ENCODE measurements at places on chromosomes 2 and 18. TPM values are rescaled to one million over a fixed set of nuclear protein-coding genes. Genes with fewer than 3 reads are reported as not detected.

Gene XDH
- 2.9 TPM for total RNA-seq

Gene REG1B
- total RNA-seq = 1.5 TPM

Gene ZNF519
- 4.7 TPM for total RNA-seq

- no peaks in the 10 kb centered on the region for H3K27me3 ChIP-seq
- H3K4me3 ChIP-seq = no peak overlapping the region
- no peaks in the 10 kb centered on the region for H3K4me1 ChIP-seq
Observed at GRCh38 chr18:29077344-29077743, 900.4 kb upstream of the CDH2 start.

Gene CHRNG
- total RNA-seq = not detected

DNA sequence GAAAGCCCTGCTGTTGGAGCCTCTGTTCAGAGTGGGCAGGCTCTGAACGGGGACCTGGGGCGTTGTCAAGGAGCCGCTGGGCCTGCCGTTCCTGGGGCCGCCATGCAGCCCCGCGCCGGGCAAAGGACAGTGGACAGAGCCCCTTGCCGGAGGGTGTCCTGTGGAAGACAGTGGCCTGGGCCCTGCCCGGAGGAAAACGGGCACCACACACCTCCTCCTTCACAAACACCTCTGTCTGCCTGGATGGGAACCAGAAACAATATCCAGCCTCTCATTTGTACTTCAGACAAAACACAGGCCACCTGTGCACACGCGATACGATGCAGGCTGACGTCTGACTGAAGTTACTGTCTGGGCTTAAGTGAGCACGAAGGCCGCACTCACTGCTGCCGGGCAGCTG lies 233.7 kb downstream of the TWIST2 start:
- DNase-seq = peak; percentile 61
- no peak overlapping the region for H3K4me3 ChIP-seq

Gene HOXD12
- not detected for total RNA-seq

GRCh38 chr2:224410946-224411561 lies 9.1 kb upstream of the FAM124B start:
- H3K27me3 ChIP-seq = no peaks in the 10 kb centered on the region
- H3K27ac ChIP-seq = no peak overlapping the region
- no peaks in the 10 kb centered on the region for H3K36me3 ChIP-seq
- H3K4me1 ChIP-seq = no peaks in the 10 kb centered on the region
- no peak overlapping the region for H3K4me3 ChIP-seq

- no peak overlapping the region for H3K27ac ChIP-seq
- H3K4me3 ChIP-seq = no peak overlapping the region
- no peaks in the 10 kb centered on the region for H3K4me1 ChIP-seq
- no peak for DNase-seq
Observed at GRCh38 chr2:132621131-132621875, 48.7 kb downstream of the LYPD1 start.

- H3K27ac ChIP-seq = no peak overlapping the region
- H3K36me3 ChIP-seq = no peaks in the 10 kb centered on the region
- DNase-seq = no peak
- no peak overlapping the region for H3K4me3 ChIP-seq
- H3K27me3 ChIP-seq = no peaks in the 10 kb centered on the region
- peaks cover under 1% of the 10 kb centered on the region for H3K4me1 ChIP-seq
Observed at GRCh38 chr2:207504513-207505170, 25.1 kb upstream of the CREB1 start.

DNA sequence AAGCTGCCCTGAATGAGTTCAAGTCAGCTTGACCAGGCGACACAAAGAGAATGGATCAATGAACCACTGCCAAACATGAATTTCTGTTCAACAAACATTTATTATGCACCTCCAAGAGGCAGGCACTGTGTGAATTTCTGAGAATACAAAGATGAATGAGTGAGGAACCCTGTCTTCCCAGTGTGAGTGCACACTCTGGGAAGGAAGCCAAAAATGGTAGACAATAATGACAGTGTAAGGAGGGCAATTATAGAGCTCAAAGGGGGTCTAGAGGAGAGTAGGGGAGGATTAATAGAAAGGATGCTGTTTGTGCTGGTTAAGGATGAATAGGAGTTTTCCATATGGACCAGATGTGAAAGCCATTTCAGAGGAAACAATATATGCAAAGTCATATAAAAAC lies 213.4 kb downstream of the DCC start:
- no peak overlapping the region for H3K4me3 ChIP-seq
- H3K36me3 ChIP-seq = no peaks in the 10 kb centered on the region
- H3K27ac ChIP-seq = no peak overlapping the region
- no peaks in the 10 kb centered on the region for H3K27me3 ChIP-seq
- no peaks in the 10 kb centered on the region for H3K4me1 ChIP-seq

- no peaks in the 10 kb centered on the region for H3K4me1 ChIP-seq
- no peak overlapping the region for H3K27ac ChIP-seq
- H3K4me3 ChIP-seq = no peak overlapping the region
- H3K27me3 ChIP-seq = no peaks in the 10 kb centered on the region
Observed at GRCh38 chr2:217038001-217038400, 178.1 kb upstream of the TNP1 start.

Gene CCDC141
- total RNA-seq = 18.5 TPM

DNA sequence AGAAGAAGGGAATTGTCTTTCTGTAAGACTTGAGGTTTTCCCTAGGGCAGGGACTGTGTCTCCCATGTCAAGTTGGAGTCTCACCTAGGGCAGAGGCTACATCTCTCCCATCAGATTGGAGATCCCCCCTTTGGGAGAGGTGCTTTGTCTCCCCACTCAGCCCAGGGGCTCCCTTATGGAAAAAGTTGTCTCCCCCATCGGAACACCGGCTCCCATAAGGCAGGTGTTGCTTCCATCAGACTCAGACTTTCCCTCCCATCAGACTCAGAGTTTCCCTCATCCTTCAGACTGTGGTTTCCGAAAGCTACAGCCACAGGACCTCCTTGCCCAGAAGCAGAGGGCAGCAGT lies 5.8 kb downstream of the ANKRD53 start:
- H3K4me3 ChIP-seq = no peak overlapping the region
- no peak overlapping the region for H3K27ac ChIP-seq
- H3K36me3 ChIP-seq = peaks cover 3% of the 10 kb centered on the region
- no peak for DNase-seq

- no peaks in the 10 kb centered on the region for H3K27me3 ChIP-seq
- H3K4me3 ChIP-seq = no peak overlapping the region
- H3K36me3 ChIP-seq = no peaks in the 10 kb centered on the region
Observed at GRCh38 chr18:48430150-48430549, 21.0 kb upstream of the ZBTB7C start.

- H3K27me3 ChIP-seq = no peaks in the 10 kb centered on the region
- no peak overlapping the region for H3K27ac ChIP-seq
- H3K36me3 ChIP-seq = no peaks in the 10 kb centered on the region
- no peak for DNase-seq
- H3K4me1 ChIP-seq = no peaks in the 10 kb centered on the region
- H3K4me3 ChIP-seq = no peak overlapping the region
Observed at GRCh38 chr2:118865106-118865505, 17.7 kb upstream of the EN1 start.

- DNase-seq = no peak
- no peaks in the 10 kb centered on the region for H3K27me3 ChIP-seq
- H3K4me1 ChIP-seq = no peaks in the 10 kb centered on the region
- H3K4me3 ChIP-seq = no peak overlapping the region
- H3K27ac ChIP-seq = no peak overlapping the region
- H3K36me3 ChIP-seq = no peaks in the 10 kb centered on the region
Observed at GRCh38 chr2:163808406-163808805, 72.6 kb upstream of the FIGN start.

Gene SCN7A
- total RNA-seq = 99.9 TPM

DNA sequence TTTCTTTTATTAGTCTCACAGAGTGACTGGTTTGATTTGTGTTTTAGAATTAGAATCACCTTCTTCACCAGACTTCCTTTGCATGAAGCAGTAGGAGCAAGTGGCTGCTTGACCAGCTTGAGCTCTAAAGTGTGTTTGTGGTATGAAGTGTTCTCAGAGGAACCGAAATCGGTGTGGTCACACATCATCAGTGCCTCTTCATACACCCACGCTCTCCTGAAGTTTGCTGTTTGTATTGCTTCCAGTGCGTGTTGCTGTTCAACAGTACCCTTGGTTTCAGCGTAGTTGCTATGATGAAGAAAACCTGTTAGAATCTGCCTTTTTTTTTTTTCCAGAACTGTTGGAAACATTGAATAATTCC lies 77.9 kb downstream of the LIMS1 start:
- H3K27me3 ChIP-seq = no peaks in the 10 kb centered on the region
- no peak overlapping the region for H3K4me3 ChIP-seq

DNA sequence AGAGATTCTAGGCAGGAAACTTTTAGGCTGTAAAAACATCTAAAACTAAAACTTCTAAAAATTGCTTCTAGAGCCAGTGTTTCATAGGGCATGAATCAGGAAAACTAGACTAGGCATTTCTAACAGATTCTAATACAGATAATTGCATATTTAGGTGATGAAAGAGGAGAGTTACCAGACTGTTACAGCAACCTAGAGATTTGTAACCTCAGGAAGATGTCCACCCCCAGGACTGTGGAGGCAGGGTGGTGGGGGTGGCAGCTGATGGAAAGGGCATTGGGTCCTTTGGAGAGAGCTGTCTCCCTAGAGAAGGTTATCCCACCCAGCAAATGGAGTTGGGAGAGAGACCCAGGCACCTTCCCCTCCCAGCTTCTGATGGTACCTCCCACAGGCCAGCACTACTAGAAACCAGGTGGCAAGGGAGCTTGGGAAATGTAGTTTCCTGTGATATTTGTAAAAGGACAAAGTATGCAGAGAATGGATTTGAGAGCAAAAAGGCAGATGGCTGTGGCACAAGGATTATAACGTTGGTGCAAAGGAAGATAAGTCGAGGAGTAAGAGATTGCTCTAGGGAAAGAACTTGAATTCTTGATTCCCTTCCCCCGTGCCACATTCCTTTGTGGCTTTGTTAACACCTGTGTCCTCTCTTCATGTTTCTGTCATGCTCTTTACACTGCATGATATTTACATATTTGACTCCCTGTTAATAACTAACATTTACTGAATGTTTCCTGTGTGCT lies 75.6 kb upstream of the MGAT5 start:
- H3K4me1 ChIP-seq = peaks cover 35% of the 10 kb centered on the region
- H3K4me3 ChIP-seq = no peak overlapping the region
- H3K27ac ChIP-seq = no peak overlapping the region
- H3K27me3 ChIP-seq = no peaks in the 10 kb centered on the region

Gene HOXD10
- total RNA-seq = not detected

- no peaks in the 10 kb centered on the region for H3K4me1 ChIP-seq
- DNase-seq = no peak
- H3K27ac ChIP-seq = no peak overlapping the region
Observed at GRCh38 chr2:233029321-233029720, 3.2 kb upstream of the NEU2 start.

- no peak overlapping the region for H3K4me3 ChIP-seq
- no peaks in the 10 kb centered on the region for H3K36me3 ChIP-seq
- no peak overlapping the region for H3K27ac ChIP-seq
- H3K4me1 ChIP-seq = no peaks in the 10 kb centered on the region
- no peaks in the 10 kb centered on the region for H3K27me3 ChIP-seq
Observed at GRCh38 chr2:25201794-25202193, 33.4 kb upstream of the POMC start.

GRCh38 chr2:212274215-212274614 lies 264.4 kb downstream of the ERBB4 start:
- no peaks in the 10 kb centered on the region for H3K27me3 ChIP-seq
- no peak overlapping the region for H3K27ac ChIP-seq
- no peak for DNase-seq
- no peak overlapping the region for H3K4me3 ChIP-seq
- no peaks in the 10 kb centered on the region for H3K36me3 ChIP-seq

Gene KLHL41
- 1.3 TPM for total RNA-seq

- DNase-seq = no peak
- H3K27ac ChIP-seq = no peak overlapping the region
- no peaks in the 10 kb centered on the region for H3K27me3 ChIP-seq
- no peaks in the 10 kb centered on the region for H3K36me3 ChIP-seq
- no peaks in the 10 kb centered on the region for H3K4me1 ChIP-seq
- no peak overlapping the region for H3K4me3 ChIP-seq
Observed at GRCh38 chr2:86275384-86275799, 62.0 kb downstream of the REEP1 start.

DNA sequence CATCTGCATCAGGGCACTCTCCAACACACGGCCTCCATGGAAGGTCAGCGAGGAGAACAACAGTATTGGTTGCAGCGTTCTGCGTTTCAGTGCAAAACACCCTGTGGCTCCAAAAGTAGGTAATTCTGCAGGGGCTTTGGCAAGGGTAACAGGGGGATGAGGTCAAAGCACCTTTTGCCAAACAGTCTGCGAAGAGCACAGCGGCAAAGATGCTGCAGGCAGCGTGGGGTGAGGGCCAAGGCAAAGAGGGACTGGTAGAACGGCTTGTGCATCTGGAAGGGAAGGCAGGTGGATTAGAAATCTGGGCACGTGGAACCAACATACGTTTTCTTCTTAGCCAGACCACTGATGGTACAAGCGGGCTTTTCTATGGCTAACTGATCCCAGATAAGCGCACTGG lies 26.6 kb upstream of the GBX2 start:
- no peaks in the 10 kb centered on the region for H3K27me3 ChIP-seq
- no peak overlapping the region for H3K4me3 ChIP-seq
- no peaks in the 10 kb centered on the region for H3K4me1 ChIP-seq
- no peak overlapping the region for H3K27ac ChIP-seq
- H3K36me3 ChIP-seq = no peaks in the 10 kb centered on the region

- DNase-seq = no peak
- H3K27me3 ChIP-seq = no peaks in the 10 kb centered on the region
- no peaks in the 10 kb centered on the region for H3K4me1 ChIP-seq
- H3K36me3 ChIP-seq = no peaks in the 10 kb centered on the region
Observed at GRCh38 chr18:78582181-78582709, 397.4 kb upstream of the SALL3 start.

Gene MAPK4
- total RNA-seq = 10.3 TPM
